ENCODE measurements at places on chromosomes 4 and X.

GRCh38 chr4:84443523-84443922 is 55.6 kb downstream of the NKX6-1 start:
- DNase-seq = no peak

DNA sequence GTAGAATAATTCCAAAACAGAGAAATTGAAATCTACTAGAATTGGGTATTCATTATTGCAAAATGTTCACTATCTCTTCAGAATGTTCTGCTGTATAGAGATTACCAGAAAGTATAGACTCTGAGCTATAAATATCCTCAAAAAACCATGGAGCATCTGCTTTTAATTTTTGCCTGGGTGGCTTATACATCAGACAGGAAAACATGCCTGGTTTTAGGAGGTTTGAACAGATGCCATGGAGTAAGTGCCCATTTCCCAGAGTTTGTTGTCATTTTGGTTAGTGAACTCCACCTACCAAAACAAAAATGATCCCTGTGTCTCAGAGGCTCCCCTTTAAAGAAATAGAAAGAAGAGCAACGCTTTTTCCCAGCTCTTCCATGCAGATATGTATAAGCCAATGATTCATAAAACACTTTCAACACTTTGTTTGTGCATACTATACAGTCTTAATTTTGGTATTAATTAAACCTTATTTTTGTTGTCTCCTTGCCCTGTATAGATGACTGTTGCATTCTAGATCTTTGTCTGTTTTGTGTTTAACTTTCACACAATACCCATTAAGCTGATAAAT is 68.7 kb downstream of the MEPE start:
- peak; percentile 38 for DNase-seq

DNA sequence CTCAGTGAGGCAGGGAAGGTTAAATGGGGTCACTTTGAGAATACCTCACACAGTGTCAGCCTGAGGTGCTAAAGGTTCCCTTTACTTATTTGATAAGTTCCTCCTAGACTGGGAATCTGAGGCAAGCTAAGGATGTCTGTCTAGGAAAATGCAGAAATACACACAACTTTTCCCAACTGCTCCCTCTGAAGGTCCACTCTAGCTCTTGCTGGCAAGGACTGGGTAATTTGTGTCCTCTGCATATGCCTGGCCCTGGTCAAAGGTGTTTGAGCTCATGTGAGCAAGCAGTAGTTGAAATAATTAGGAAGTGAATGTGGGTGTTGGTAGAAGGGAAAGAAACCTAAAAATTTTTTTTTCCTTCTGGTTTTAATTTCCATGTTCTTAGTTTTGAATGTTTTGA is 21.3 kb downstream of the TXLNG start:
- DNase-seq = peak; percentile 37

- no peak for DNase-seq
Measured at GRCh38 chr4:122903766-122904288, 18.6 kb downstream of the NUDT6 start.

DNA sequence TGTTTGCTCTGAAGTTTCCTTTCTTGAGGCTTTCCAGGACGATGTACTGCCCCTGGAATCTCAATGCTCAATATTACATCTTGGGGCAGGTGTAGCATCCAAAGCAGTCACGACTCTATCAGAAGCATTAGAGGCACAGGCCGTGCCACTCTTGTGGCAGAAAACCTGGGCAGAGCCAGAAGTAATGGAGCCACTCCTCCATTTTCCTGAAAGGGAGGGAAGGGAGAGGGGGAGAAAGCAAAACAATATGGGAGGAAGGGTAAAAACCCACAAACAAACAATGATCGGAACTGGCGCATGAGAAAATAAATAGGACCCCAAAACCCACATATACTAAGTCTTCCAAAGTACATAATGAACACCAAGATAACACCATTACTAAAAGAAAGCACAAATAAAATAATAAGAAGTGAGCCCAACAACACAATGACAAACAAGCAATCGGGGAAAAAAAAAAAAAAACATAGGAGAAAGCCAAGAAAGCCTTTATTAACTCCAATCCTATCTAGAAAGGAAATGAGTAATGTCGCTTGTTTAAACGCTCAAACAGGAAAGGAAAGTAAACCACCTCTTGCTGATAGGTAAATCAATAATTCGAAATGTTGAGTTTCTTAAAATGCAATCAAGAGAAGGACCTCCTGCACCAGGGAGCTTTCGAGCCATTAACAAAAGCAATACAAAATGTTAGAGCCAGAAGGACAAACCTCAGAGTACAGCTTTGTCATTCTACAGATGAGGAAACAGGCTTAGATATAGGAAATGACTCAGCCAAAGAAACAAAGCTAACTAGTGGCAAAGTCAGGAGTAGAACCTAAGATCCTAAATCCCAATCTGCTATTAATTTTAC is 117.4 kb downstream of the ATRX start:
- DNase-seq = peak; percentile 41

GRCh38 chrX:150506486-150506885 is 61.9 kb upstream of the MTM1 start:
- DNase-seq = no peak

GRCh38 chr4:2105559-2105958 is 46.4 kb downstream of the NAT8L start:
- DNase-seq = peak; percentile 82

DNA sequence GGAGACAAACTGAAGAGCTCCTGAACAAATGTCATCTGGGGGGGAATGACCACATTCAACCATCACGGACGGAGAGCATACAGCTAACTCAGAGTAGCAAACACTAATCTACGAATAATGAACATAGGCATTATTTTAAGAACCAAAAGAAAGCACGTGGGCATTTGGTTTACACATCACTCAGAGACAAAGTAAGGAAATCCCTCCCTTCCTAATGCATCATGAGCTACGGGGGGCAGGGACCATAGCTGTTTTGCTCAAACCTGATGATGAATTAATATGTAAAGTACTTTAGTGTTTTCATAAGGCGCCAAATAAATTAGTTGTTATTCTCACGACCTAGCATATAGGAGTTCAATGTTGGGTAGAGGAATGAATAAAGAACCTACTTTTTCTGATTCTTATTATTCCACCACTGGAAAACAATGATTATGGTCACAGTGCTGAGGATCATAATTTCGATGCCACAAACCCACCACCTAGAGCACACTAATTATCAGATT is 11.7 kb upstream of the TMEM156 start:
- peak; percentile 33 for DNase-seq

- peak; percentile 94 for DNase-seq
Measured at GRCh38 chrX:154369449-154370299, 4.8 kb downstream of the FLNA start.

DNA sequence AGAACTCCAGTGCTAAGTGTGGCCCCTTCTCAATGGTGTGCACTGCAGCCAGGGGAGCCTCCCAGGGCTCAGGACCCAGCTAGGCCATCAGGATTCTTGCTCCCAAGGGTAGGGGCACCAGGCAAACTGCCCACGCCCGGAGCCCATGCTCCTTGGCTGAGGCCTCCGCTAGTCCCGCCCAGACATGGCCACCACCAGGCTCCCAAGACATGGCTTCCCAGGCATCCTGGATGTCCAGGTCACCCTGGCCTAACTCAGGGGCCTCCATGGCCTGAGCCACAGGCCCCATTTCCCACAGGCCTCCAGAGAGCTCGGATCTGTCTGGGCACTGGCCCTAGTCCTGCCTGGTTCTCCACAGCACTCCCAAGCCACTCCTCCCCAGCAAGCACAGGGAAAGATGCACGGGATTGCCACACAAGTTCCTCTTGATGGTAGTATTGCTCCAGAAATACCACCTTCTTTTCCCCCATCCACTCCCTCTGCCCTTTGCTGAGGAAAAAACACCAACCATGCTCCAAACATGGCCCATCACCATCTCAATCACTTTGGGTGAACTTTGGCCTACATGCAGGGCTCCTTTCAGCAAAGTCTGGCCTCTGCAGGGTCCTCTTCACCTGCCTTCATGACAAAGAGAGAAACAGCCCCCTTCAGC is 274.7 kb upstream of the AGTR2 start:
- DNase-seq = no peak

DNA sequence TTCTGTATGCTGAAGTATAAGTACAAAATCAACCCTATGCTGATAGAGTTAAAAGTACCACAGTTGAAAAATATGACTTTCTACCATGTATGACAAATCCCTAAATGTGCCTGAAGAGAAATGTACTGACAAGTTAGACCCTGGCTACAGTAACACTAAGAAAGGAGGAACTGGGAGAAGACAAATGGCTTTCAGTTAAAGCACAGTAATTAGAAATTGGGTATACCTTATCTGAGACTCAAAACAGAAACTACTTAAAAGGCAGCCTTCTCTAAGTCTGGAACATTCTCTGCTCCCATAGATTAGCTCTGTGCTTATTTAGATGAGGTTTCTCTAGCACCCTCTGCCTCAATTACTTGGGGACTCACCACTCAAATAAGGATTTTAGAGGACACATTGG is 189.1 kb downstream of the GPC3 start:
- DNase-seq = no peak

DNA sequence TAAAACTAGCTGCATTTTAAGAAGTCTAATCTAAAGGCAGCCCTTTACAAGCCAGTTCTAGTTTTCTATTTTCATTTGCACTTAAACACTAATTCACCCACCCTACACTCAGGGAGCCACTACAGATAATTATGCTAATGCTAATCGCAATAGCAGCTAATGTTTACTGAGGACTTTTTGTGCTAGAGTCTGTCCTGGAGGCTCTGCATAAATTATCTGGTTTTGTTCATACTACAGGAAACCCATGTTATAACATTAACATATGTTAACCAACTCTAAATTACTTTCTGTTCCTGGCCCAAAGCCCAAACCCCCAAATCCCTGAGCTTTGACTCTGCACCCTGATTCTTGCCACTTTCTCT is 480 bp upstream of the RADX start:
- no peak for DNase-seq
